AG08395 (cell line): ENCODE measurements at places on chromosomes 1 and 21.

DNA sequence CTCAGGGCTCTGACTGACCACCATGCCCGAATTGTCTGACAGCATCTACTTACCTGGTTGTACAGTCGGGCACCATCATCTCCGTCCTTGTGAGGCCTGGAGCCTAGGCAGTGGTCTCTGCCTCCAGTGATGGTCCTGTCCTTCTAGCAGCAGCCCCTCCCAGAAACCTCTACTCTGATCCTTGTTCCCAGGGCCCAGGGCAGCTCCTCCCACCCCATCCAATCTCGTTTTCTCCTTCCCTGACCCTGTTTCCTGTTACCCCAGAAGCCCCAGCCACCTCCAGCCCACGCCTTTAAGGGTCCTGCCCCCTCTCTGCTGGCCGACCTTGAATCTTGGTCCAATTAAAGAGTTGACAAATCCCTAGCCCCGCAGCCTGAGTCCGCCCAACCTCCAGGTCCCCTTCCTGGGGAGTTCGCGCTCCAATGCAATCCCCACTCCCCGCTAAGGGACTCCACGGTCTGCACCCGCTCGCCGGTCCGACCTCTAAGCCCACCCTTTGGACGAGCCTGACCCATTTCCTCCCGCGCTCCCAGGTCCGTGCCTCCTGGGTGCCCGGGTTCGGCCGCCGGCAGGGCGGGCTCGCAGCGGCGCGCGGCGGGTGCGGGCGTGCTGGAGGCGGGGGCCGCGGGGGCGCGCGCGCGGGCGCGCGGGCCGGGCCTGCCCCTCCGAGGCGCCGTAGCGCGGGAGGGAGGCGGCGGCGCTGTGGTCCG lies at the start of gene B4GALT2:
B4GALT2 (plus strand) TSS at position 660 of the 710 bp plus-strand sequence. CDS start 1,951 bp downstream, outside the sequence.
- peak; percentile 76 for DNase-seq

GRCh38 chr1:226371866-226372490 lies 35.9 kb downstream of the PARP1 start:
- DNase-seq = no peak

- DNase-seq = no peak
These were observed 211.1 kb downstream of the LRRC40 start for GRCh38 chr1:69994241-69994640.

DNA sequence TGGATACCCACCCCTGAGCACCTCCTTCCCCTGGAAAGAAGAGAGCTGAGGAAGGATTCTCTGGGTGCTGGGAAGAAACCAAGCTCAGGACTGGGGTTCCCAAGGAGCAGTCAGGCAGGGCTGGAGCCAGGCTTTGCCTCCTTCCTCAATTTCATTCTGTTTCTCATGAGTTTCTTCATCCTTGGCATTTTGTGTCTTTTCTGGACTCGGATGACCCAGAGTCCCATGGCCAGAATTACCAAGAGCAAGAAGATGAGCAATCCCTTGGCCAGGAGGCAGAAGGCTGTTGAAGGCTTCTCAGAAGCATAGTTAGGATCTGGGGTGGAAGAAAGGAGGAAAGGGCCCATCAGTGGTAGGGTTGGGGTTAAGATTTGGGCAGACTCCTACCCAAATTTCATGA lies 2.5 kb downstream of the SLAMF9 start:
- DNase-seq = no peak

- DNase-seq = no peak
These were observed 227.2 kb downstream of the OLFM3 start for GRCh38 chr1:101769520-101769919.

DNA sequence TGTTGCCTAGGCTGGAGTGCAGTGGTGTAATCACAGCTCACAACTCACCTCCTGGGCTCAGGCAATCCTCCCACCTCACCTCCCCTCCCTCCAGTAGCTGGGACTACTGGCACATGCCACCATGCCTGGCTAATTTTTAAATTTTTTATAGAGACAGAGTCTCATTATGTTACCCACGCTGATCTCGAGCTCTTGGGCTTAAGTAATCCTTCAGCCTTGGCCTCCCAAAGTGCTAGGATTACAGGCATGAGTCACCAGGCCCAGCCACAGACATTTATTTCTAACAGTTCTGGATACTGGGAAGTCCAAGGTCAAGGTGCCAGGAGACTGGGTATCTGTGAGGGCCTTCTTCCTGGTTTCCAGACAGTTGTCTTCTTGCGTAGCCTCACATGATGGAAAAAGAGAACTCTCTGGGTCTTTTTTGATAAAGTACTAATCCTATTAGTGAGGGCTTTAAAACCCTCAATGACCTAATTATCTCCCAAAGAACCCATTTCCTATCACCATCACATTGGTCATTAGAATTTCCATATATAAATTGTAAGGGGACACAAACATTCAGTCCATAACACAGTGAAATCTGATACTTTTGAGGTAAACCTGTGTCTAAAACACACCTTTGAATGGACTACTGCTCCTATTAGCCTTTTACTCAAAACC lies 67.9 kb downstream of the PHACTR4 start:
- DNase-seq = no peak

DNA sequence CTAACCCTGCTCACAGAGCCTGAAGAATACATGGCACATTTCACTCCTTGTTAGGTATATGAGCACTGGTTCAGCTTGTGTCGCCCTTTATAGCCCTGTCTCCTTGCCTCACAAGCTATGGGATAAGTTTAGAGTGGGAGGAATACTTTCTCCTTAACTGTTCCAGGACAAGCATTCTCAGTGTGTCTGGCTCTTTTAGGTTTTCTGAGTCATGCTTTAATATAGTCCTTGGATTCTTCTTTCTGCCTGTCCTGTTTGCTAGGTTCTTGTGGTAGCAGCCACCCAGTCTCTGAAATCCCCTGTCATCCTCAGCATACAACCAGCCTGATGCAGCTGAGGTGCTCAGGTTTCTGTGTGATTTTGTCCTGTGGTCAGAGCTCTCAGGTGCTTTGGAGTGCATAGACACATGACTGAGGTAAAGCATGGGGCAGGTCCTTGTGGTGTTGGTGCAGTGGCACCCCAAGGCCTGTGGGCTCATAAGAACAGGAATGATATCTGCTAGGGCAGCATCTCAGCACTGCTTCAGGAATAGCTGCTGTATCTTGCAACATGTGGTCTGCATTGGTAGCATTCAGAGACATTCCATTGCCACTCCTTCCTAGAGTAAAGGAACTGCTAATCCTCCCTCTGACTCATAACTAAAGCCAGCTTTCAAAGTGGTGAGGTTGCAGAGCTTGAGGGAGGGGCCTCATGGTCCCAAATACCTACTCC lies 14.2 kb upstream of the CASQ2 start:
- DNase-seq = peak; percentile 93

DNA sequence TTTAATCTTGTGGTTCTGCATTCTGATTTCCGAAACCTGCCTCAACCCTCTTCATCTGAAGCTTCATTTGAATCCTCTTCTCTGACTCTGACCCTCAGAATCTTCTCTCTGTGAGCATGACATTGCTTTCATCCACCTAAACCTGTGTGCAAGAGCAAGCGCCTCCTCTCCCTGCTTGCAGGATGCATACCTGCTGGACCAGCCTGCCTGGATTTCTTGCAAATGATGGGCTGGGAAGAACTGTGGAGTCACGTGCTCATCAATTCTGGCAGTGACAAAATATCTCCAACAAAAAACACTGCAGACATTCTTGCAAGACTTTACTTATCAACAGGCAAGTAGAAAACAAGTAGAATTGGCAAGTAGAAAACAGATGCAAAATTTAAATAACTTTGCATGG lies 20.8 kb upstream of the SLC35F3 start:
- DNase-seq = no peak

GRCh38 chr1:52002038-52002917 lies 11.8 kb upstream of the RAB3B start:
- DNase-seq = peak; percentile 90

GRCh38 chr1:85220756-85221201 lies 20.0 kb upstream of the SYDE2 start:
- DNase-seq = no peak

- DNase-seq = peak; percentile 44
These were observed 8.2 kb upstream of the MYOM3 start for GRCh38 chr1:24119859-24120756.

- DNase-seq = peak; percentile 32
These were observed 56.0 kb downstream of the ZMYM4 start for GRCh38 chr1:35324486-35324885.

DNA sequence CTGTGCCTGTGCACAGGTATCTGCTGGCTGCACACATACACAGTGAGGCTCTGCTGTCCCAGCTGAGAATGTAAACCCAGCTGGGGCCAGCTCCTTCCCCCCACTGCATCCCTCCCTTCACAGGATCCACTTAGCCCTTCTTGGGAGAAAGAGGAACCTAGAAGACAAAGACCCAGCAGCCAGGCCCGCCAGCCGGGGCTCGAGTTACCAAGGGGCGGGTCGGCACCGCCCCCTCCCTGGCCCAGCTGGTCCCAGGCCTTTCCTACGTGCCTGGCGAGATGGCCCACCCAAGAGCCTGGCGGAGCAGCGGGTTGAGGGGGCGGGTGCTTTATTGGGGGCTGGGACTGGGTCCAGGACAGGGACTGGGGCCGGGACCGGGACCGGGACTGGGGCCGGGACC lies 2.1 kb downstream of the SH3BGRL3 start:
- DNase-seq = no peak

- no peak for DNase-seq
These were observed 995 bp upstream of the ZBTB48 start for GRCh38 chr1:6578624-6579373.

DNA sequence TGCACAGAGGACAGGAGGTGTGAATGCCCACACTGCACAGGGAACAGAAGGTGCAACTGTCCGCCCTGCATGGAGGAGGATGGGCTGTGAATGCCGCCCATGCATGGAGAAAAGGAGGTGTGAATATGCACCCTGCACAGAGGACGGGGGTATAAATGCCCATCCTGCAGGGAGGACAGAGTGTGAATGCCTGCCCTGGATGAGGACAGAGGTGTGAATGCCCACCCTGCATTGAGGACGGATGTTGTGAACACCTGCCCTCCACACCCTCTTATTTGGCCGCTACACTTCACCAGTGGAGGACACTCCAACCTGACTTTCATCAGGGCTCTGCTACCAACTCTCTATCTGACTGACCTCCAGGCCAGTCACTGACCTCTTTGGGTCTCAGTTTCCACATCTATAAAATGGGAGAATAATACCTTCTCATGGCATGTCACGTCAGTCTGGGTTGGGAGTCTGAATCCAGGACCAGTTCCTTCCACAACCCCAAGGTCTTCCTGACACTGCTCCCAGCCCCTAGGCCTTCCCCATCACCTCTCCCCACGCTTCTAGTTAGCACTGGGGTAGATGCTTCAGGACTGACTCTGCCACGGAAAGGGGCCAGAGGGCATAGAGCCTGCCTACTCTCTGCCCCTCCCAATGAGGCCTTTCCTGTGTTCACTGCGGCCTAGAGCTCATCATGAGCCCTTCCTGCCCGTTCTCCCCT lies 28.4 kb downstream of the ZBTB17 start:
- no peak for DNase-seq

GRCh38 chr1:225460737-225461532 lies 33.1 kb upstream of the LBR start:
- DNase-seq = no peak

GRCh38 chr21:31727181-31727580 lies 4.7 kb downstream of the SCAF4 start:
- DNase-seq = no peak

DNA sequence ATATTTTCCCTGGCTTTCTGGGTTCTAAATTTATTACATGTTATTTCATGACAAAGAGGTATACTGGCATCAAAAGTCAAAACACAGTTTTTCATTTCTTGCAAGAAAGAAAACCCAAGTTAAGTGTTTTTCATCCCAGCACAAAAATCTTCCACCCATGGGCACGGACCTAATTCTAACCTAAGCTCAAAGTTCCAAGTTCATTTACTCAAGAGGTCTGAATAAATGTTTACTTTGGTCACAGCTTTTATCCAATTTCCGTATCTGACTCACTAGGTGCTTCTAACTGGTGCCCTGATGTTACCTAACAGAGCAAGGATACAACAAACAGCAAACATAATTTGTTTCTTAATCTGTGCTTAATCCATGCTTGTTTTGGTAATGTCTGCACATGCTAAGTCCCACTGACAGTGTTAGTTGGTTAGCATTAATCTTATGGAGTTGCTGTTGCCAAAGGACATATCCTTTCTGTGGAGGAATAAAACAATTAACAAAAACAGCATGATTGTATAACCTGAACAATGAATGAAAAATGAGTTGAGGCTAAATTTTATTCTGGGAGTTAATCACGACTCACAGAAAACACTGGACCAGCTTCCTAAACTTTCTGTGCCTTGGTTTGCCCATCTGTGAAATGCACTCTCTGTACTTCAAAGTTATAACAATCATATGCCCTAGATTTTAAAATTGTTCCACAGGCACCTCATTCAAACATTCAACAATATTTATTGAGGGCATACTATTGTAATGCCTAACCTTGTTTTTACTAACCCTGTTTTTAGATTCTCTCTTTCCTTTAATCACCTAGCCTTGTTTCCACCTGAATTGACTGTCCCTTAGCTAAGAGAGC lies 4.2 kb upstream of the CHD1L start:
- DNase-seq = no peak

DNA sequence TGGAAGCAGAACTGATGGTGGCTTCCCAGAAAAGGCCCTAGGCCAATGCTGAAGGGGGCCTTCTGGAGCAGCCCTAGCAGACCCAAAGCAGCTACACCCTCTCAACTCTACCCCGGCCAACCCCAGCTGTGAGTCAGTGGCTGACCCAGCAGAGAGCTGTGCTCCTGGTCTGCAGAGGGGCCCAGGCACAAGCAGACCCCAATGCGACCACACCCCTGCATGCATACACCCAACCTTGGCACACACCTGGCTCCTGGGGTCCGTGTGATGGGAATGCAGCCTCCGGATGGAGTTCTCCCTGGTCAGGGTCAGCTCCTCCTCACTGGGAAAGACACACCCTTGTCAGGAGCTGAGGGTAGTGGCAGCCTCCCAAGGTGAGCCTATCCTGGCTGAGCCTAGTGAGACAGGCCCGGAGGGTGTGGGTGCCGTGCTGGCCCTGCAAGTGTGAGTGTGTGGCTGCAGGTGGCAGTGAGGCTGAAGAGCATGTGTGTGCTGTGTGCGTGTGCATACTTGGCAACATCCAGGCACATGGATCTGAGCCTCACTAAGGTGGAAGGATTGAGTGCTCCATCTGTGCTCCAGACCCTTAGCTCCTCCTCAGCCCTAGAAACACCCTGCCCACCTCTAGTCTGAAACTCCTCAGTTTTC lies 3.9 kb upstream of the ARHGAP30 start:
- DNase-seq = no peak

GRCh38 chr1:234933475-234933874 lies 195.2 kb downstream of the TOMM20 start:
- peak; percentile 82 for DNase-seq
